ENCODE measurements at places on chromosomes 16 and 17. TPM values are rescaled to one million over a fixed set of nuclear protein-coding genes. Genes with fewer than 3 reads are reported as not detected.
A peak's percentile ranks its signal among the peaks of the same experiment; 100 is the strongest.

Gene CDR2L
- 38.9 TPM for total RNA-seq

GRCh38 chr16:85882181-85882810 lies 16.7 kb upstream of the IRF8 start:
- DNase-seq = no peak

- DNase-seq = no peak
These were observed 192.8 kb downstream of the C16orf78 start for GRCh38 chr16:49566432-49566831.

Gene HEATR9
- not detected for total RNA-seq

Gene NLRC3
- total RNA-seq = under 0.01 TPM

DNA sequence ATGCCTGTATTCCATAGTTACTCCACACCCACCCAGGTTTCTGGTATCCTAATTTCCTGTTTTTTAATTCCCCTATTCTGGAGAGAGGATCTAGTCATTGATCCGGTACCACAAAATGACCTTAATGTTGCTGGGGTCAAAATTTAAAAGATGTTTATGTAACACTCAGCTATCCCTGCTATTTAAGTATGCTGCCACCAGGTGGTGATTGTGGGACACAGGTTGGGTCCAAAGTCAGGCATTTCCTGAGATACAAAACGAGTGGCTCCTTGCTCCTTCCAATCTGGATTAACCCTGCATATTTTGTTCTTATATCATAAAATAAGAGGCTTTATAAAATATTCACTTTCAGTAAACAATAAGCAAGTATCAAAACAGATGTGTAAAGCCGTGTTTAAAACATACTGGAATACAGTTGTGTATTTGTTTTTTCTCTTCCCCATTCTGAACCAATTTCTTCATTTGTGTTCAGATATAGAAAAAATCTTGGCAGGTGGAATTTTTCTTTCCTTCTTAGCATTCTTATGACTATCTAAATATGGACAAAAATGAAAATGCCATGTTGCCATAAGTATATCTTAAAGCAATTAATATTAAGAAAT lies 16.3 kb downstream of the HS3ST4 start:
- no peak for DNase-seq

Gene VAT1L
- total RNA-seq = 0.29 TPM

GRCh38 chr16:19840524-19841110 lies 44.0 kb downstream of the GPRC5B start:
- no peak for DNase-seq

- no peak for DNase-seq
These were observed 11.8 kb downstream of the PEMT start for GRCh38 chr17:17579691-17580090.

DNA sequence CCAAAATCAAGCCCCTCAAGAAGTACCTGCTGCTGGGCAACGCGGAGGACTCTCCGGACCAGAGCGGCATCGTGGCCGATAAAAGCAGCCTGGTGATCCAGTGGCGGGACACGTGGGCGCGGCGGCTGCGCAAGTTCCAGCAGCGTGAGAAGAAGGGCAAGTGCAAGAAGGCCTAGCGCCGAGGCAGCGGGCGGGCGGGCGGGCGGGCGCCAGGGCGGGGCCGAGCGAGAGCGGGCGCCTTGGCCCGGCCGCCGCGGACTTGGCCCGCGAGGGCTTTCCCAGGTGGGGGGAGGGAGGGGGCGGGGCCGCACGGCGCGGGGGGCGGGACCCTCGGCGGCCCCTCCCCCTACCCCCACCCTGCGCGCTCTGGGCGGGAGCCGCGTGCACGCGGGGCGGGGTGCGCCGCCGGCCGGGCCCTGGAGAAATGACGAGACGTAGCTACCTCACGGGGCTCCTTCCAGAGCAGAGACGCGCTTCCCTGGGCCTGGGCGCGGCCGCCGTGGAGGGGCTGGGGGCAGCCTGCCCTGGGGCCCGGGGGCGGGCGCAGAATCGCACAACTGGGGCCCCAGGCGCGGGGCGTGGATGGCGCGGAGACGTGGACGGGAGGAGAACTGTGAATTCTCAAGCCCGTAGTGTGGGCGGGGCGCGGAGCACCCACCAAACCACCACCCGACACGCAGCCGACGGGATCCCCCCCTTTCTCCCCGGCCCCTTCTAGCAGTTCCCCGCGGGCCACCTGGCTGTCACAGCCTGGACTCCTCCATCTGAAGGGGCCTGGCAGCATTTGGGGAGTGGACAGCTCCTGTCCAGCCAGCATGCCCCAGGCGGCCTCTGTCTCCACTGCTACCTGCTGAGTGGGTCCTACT lies 218.7 kb downstream of the NTN1 start:
- no peak for DNase-seq

DNA sequence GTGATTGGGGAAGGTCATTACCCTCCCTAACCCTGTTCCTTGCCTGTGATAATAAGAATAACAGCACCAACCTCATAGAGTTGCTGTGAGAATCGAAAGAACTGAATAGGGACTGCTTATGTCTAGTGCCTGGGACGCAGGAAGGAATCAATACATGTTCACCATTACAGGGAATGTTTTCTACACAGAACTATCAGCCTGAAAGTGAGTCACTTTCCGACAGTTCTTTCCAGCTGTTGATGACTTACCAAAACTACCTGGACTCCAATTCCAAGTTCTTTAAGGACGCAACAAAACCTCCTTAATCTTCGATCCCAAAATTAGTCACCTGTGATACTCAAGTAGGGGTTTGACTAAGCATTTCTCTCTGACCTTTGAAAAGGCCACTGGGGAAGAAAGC lies 29.4 kb downstream of the ZNF423 start:
- DNase-seq = no peak

Gene OTOP2
- total RNA-seq = not detected

Gene ACSM2A
- total RNA-seq = not detected

Gene MAFG
- 18.5 TPM for total RNA-seq

GRCh38 chr17:61383689-61384201 lies 15.9 kb upstream of the TBX2 start:
- DNase-seq = no peak

Gene DHRS7C
- not detected for total RNA-seq

Gene CD300C
- total RNA-seq = 0.06 TPM

- DNase-seq = no peak
These were observed 25.8 kb upstream of the TNFSF12 start for GRCh38 chr17:7523033-7523432.

Gene KRTAP2-2
- total RNA-seq = not detected

DNA sequence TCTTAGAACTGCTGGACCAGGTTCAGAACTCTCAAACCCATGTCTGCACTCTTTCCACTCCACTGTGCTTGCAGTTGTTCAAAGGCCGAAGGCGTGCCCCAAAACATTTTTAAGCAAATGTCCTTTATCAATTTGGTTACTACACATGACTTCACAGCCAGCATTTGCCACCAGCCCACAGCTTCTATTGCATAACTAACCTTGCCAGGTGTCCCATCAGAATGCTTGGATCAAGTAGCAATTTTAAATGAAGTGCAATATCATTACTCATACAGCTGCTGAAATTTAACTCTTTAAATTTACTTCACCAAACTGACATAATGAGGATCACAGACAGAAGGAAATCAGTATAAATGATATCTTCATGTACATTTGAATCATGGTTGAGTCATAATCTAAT lies 29.8 kb upstream of the HS3ST3A1 start:
- no peak for DNase-seq

DNA sequence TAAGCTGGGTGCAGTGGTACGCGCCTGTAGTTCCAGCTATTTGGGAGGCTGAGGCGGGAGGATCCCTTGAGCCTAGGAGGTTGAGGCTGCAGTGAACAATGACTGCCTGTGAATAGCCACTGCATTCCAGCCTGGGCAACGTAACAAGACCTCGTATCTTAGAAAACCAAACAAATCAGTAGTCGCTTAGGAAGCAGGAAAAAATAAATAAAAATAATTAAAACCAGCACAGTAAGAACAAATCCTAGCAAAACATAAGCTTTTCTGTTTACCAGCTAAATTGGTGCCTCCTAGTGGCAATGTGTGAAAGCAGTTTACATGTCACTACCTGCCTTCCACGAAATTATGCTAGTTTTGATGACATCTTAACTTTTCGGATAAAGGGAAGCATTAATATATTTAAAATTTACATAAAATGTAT lies 1.3 kb downstream of the ARMC5 start:
- no peak for DNase-seq

Gene CLEC10A
- not detected for total RNA-seq

GRCh38 chr16:48963901-48964615 lies 317.6 kb downstream of the CBLN1 start:
- peak; percentile 64 for DNase-seq

DNA sequence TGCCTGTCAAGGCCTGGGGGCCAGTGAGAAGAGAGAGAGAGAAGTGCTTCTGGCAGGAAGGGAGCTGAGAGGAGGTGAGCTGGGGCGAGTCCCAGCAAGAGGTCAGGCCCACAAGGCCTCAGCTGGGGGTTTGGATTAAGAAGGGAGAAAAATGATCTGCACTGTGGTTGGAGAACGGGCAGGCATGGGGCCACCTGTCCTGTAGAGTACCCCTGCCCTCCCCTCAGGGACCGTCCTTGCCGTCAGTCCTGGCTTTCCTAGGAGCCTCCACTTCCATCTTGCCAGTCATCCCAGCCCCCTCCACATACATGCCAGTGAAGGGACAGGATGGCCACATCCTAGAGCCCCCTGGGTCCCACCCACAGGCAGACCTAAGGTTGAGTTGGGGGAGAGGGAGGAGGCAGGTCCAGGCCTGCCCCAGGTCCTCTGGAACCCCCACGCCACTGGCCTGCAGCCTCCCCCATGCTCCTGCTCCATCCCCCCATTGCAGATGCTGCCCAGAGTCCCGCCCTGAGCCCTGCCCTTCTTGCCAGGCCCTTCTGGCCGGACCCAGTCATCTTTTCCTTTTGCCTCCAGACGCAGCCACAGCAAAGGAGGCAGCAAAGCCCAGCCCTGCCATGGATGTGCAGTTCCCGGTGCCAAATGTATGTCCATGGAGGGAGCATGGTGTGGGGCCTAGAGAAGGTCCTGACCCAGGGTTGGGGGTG lies 18.9 kb downstream of the KATNB1 start:
- no peak for DNase-seq

GRCh38 chr17:9859781-9860180 lies 34.1 kb downstream of the GLP2R start:
- DNase-seq = no peak

- no peak for DNase-seq
These were observed 19.5 kb upstream of the CDC6 start for GRCh38 chr17:40268141-40268712.

Gene C16orf92
- total RNA-seq = not detected

GRCh38 chr17:8622191-8622590 lies 8.3 kb downstream of the MYH10 start:
- DNase-seq = no peak

Gene TMEM204
- not detected for total RNA-seq

DNA sequence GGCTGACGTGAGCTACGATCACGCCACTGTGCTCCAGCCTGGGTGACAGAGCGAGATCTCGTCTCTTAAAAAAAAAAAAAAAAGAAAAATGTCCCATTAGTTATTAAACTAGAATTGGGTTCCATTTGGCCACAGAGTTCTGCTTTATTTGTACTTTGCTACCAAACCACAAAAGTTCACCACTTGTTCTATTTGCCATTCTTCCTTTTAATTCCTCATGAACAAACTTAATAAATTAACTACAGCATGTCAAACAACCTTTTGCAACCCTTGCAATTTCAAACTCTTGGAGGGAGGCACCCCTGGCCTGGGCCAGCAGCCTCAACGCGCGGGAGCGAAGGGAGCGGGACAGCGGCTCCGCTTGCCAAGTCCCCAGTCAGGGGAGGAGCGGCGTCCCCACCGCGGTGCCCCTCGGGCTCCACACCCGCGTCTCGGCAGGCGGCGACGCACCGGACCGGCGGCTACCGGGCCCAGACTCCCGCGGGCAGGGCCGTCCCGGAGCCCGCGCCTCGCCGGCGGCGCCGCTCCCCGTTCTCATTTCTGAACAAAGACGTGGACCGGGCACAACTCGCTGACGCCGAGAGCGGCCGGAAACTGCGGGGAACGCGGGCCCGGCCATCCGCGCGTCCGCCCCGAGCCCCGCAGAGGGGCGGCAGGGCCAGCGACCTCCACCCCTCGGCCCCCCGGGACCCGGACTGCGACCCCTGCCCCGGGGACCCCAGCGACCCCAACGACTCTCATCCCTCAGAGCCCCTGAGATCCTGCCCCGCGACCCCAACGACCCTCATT lies 775 bp downstream of the CYTH1 start:
- no peak for DNase-seq

Gene FOXL1
- 11.6 TPM for total RNA-seq

Gene KIF19
- not detected for total RNA-seq

DNA sequence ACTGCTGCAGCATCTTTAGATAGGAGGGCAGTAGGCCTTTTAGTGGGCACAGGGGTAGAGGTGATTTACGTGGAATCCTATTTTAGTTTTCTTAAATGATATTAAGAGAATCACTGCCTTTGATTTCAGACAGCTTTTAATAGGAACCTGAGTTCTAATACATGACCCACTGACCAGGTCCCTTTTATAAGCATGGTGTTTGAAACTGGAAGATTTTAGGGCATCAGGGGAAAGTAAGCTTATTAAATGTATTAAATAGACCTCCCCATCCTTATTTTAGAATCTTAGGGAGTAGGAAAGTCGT lies 2.0 kb downstream of the MSL1 start:
- no peak for DNase-seq

Gene MYOCD
- 2.2 TPM for total RNA-seq

Gene NHERF2
- total RNA-seq = 29.9 TPM

DNA sequence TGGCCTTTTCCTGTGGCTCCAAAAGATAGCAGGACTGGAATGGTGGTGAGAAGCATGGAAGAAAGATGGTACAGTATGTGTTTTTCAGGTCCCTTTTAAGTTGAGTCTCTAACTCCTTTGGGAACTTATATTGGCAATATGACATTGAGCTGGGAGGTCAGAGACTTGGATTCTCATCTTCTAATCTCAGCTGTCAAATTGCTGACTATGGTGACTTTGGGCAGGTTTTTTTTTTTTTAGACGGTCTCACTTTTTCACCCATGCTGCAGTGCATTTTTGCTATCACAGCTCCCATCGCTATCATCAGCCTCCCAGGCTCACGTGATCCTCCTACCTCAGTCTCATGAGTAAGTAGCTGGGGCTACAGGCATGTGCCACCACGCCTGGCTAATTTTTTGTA lies 15.1 kb upstream of the CDK5R1 start:
- no peak for DNase-seq

DNA sequence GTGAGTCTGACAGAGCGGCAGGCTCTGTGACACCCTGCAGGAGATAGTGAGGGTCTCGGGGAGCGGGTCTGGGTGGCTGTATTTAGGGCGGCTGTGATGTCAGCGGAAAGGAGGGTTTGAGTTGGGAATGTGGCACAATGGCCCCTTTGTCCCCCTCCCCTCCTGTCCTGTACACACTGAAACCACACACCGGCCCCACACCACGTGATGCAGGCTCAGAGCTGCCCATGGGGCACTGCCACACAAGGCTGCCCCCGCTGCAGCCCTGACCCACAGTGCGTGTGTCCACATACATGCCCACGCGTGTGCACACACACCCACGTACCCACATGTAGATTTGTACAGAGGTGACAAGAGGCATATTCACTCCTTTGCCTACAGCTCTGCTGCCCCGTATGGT lies 15.3 kb downstream of the SGCA start:
- no peak for DNase-seq

Gene MFAP4
- total RNA-seq = not detected

- DNase-seq = no peak
These were observed 19.1 kb upstream of the CD79B start for GRCh38 chr17:63950940-63951907.

- DNase-seq = no peak
These were observed 41.0 kb downstream of the STAT3 start for GRCh38 chr17:42347198-42347597.
